ENCODE measurements at places on chromosomes 7 and 10. TPM values are rescaled to one million over a fixed set of nuclear protein-coding genes. Genes with fewer than 3 reads are reported as not detected.

The NODAL gene
- not detected for total RNA-seq

GRCh38 chr10:69057951-69058297, 30.0 kb upstream of the SRGN start:
- peak overlapping the region; percentile 72 for H3K27ac ChIP-seq
- H3K4me1 ChIP-seq = peaks cover 79% of the 10 kb centered on the region
- no peak for DNase-seq
- H3K4me3 ChIP-seq = no peak overlapping the region
- no peaks in the 10 kb centered on the region for H3K27me3 ChIP-seq

DNA sequence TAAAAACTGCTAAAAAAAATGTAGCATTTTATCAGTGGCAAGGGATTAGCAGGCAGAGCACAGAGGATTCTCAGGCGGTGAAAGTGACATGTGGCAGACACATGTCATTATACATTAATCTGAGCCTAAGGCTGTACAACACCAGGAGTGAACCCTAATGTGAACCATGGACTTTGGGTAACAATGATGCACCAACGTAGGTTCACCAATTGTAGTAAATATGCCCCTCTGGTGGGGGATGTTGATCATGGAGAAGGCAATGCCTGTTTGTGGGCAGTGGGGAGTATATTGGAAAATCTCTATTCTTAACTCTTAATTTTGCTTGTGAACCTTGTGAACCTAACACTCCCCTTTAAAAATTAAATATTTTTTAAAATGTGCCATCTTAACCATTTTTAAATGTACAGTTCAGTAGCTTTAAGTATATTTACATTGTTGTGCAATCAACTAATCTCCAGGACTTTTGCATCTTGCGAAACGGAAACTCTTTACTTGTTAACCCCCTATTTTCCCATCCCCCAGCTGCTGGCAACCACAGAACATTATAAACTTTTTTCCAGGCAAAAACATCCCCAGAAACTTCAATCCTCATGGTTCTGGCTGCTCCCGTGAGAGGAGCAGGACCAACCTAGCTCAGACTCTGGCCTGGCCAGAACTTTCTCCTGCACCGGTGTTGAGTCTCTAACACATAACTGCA, 29.9 kb downstream of the LRRC20 start:
- H3K27ac ChIP-seq = no peak overlapping the region
- DNase-seq = no peak
- no peaks in the 10 kb centered on the region for H3K27me3 ChIP-seq

The OR2A5 gene
- not detected for total RNA-seq

DNA sequence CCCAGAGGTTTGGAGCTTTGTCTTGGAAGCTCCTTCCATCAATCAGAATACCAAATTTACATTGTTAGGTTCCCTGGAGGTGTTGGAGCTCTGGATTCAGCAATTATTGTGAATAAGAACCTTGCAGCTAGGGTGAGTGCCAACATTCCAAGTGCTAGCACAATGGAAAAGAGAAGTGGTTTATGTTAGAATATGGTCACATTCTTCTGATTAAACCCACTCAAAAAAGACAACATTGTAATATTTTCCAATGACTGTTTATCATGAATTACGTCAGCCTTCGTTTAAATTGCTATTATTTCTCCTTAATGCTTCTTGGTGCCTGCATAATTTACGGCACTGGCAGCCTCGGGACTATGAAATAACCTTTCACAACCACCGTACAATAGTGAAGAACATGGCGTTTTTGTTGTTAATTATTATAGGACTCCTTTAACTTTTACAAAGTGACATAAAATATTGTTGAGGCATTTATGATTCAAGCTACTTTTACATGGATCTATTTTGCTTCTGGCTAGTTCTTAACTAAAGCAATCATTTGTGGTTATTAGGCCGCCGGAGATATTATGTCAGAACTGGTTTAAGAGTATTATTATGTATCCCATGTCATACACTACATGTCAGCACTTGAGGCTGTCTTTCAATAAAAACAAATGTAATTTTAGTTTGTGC, 117.7 kb downstream of the ARID5B start:
- no peaks in the 10 kb centered on the region for H3K27me3 ChIP-seq
- H3K27ac ChIP-seq = peak overlapping the region; percentile 83
- no peak for DNase-seq
- no peaks in the 10 kb centered on the region for H3K4me1 ChIP-seq
- no peaks in the 10 kb centered on the region for H3K36me3 ChIP-seq
- H3K4me3 ChIP-seq = no peak overlapping the region

GRCh38 chr10:72105710-72106109, 17.4 kb upstream of the SPOCK2 start:
- peaks cover 15% of the 10 kb centered on the region for H3K36me3 ChIP-seq
- peaks cover 12% of the 10 kb centered on the region for H3K4me1 ChIP-seq
- no peak overlapping the region for H3K4me3 ChIP-seq

DNA sequence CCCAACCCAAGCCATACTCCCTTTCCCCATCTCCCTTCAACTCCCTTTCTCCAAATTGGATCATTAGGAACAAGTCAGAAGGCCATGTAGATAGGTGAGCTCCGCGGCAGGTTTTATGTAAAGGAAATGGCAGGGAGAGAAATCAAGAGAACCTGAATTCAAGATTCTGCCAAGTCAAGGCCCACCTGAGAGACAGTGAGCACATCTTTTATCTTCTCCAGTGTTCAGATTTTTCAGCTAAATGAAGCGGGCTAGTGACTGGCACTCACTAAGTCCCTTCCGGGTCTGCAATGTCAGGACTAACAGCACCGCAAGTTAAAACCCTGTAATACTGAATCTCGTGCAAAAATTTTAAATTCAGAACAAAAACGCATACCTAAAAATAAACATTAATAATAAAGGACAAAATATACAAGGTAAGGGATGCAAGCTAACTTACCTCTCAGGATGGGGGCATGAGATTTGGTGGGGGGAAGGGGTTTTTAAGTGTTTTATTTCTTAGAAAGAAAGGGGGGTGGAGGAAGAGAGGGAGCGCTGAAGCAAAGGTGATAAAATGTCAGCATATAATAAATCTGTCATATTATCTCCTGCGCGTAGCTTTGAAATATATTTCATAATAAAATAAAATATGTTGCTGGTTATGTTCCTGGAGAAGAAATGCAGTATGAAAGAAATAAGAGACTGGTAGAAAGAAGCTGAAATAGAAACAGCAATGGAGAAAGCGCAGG, 17.6 kb downstream of the TCAF1 start:
- H3K27ac ChIP-seq = no peak overlapping the region
- H3K36me3 ChIP-seq = no peaks in the 10 kb centered on the region
- no peak for DNase-seq
- H3K4me1 ChIP-seq = peaks cover 13% of the 10 kb centered on the region
- no peak overlapping the region for H3K4me3 ChIP-seq

DNA sequence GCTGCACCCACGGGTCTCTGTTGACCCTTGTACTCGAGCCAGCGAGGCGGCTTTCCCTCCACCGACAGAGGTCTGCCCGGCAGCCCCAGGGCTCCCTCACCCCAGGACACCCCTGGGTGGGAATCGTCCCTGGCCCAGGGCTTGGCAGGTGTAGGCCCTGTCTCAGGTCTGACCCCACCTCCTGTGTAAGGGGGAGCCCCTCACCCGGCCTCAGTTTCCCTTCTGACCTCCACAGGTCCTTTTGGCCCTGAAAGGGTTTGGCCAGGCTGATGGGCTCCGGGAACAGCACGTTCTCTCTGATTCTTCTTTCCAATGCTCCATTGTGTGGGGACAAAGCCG, 25.0 kb upstream of the ELFN1 start:
- no peak for DNase-seq
- no peaks in the 10 kb centered on the region for H3K27me3 ChIP-seq
- no peaks in the 10 kb centered on the region for H3K4me1 ChIP-seq
- no peak overlapping the region for H3K27ac ChIP-seq
- H3K36me3 ChIP-seq = no peaks in the 10 kb centered on the region

- H3K36me3 ChIP-seq = no peaks in the 10 kb centered on the region
- no peak overlapping the region for H3K4me3 ChIP-seq
- no peaks in the 10 kb centered on the region for H3K4me1 ChIP-seq
- no peaks in the 10 kb centered on the region for H3K27me3 ChIP-seq
These were observed 146.9 kb upstream of the ANK3 start for GRCh38 chr10:60536529-60537114.

The GFRA1 gene
- not detected for total RNA-seq

DNA sequence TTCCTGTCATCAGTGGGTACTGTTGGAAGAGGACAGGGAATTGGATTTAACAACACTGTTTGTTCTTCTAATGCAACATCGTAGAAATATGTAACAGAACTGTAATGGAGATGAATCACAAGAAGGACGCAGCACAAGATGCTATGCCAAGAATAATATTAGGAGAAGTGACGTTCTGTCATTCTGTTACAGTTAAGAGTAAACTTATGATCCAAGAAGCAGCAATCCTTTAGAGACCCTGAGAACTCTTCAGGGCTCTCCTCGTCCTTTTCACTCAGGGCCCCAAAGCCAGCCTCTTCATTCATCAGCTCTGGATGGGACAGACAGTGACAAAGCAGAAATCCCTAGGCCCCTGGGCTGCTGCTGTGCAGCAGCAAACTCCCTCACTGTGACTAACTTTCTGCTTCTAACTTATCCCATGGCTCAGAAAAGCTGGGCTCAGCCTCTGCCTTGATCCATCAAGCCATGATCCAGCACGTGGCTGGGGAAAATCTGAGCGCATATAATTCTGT, 8.7 kb upstream of the IL6 start:
- no peak for DNase-seq
- no peaks in the 10 kb centered on the region for H3K27me3 ChIP-seq
- H3K27ac ChIP-seq = no peak overlapping the region
- H3K4me3 ChIP-seq = no peak overlapping the region

Data from natural killer cell (primary cell).